ENCODE measurements at places on chromosomes 11 and 22. TPM values are rescaled to one million over a fixed set of nuclear protein-coding genes. Genes with fewer than 3 reads are reported as not detected.

DNA sequence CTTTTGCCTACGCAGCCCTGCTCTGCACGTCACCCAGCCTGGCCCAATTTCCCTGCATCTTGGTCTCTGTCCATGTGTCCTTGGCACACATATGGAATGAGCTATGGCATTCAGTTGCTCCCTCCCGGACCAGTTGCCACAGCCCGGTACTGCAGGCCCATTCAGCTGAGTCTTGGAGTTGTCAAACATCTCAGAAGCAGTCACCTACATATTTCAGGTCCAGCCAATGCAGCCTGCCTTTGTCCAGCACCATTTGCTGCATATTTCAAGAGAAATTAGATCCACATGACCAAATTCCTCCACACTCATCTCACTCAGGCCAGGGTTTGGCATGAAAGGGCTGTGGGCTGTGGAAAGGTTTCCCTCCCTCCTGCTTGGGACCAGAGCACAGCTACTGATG, 76.8 kb downstream of the MN1 start:
- no peak for DNase-seq
- H3K27me3 ChIP-seq = no peaks in the 10 kb centered on the region
- H3K4me3 ChIP-seq = no peak overlapping the region
- H3K36me3 ChIP-seq = no peaks in the 10 kb centered on the region

DNA sequence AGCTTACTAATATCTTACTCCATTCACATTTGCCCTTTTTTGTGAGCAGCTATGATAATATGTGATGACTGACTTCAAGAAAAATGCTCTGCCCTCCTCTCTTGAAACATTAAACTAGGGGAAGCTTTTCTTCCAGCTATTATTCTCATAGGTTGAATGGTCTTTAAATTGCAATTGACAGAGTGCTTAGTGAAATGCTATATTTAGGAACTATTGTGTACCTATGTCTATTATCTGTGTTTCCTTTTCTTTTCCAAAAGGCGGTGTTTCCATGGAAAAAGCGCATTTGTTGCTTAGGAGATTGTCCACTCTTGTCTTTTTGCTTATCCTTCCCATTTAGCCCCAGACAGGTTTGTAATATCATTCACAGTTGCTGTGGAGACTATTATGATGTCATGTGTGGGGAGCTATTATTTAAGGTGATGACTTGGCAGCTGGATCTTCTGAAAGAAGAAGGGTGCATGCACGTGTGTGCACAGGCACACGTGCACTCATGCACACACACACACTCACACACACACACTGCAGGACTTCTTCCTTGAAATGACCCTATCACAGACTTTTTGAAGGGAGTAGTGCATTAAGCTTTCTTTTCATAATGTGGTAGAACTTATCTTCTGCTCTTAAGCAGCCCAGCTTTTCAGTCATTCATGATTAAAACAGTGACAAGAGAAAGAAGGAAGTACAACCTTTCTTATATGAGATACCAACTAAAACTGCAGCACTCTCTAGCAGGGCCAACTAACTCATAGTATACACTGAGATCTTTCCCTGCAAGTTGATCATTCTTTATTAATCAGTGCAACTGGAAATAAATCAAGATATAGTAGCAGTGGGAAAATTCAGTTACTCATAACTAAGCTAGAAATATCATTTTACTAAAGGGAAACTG, 340.8 kb upstream of the MTNR1B start:
- no peak overlapping the region for H3K4me3 ChIP-seq
- no peaks in the 10 kb centered on the region for H3K36me3 ChIP-seq
- H3K27me3 ChIP-seq = no peaks in the 10 kb centered on the region
- H3K4me1 ChIP-seq = no peaks in the 10 kb centered on the region
- no peak overlapping the region for H3K27ac ChIP-seq

GRCh38 chr11:64814712-64815187, 4.4 kb upstream of the MEN1 start:
- H3K36me3 ChIP-seq = no peaks in the 10 kb centered on the region
- H3K27me3 ChIP-seq = no peaks in the 10 kb centered on the region
- H3K27ac ChIP-seq = no peak overlapping the region

DNA sequence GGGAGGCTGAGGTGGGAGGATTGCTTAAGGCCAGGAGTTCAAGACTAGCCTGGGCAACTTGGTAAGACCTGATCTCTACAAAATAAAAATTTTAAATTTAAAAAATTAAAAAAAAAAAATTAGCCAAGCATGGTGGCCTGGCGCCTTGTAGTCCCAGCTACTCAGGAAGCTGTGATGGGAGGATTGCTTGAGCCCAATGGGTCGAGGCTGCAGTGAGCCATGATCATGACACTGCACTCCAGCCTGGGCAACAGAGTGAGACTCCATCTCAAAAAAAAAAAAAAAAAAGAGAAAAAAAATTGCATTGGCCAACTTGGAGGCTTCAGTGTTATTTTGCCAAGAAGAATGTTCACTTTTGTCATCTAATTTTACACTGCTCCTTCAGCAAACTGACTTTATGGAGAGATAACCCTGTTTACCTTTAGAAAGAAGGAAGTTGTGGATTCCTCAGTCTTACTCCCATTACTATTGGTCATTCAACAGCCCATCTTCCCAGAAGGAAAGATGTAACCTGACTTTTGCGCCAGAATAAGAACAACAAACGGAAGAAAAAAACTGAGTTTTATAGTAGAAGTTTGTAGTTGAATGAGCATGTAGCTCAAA, 13.1 kb downstream of the KMT2A start:
- no peak for DNase-seq
- peaks cover 3% of the 10 kb centered on the region for H3K36me3 ChIP-seq
- H3K27me3 ChIP-seq = no peaks in the 10 kb centered on the region
- peaks cover 23% of the 10 kb centered on the region for H3K4me1 ChIP-seq

GRCh38 chr11:131658952-131659351, 288.5 kb downstream of the NTM start:
- H3K27me3 ChIP-seq = no peaks in the 10 kb centered on the region
- H3K4me1 ChIP-seq = no peaks in the 10 kb centered on the region
- no peak overlapping the region for H3K27ac ChIP-seq
- no peaks in the 10 kb centered on the region for H3K36me3 ChIP-seq
- no peak overlapping the region for H3K4me3 ChIP-seq
- no peak for DNase-seq

- H3K27ac ChIP-seq = no peak overlapping the region
- H3K4me1 ChIP-seq = no peaks in the 10 kb centered on the region
- no peaks in the 10 kb centered on the region for H3K27me3 ChIP-seq
- no peak overlapping the region for H3K4me3 ChIP-seq
- H3K36me3 ChIP-seq = no peaks in the 10 kb centered on the region
These were observed 3.1 kb upstream of the TMA7B start for GRCh38 chr22:39956932-39957664.

- H3K36me3 ChIP-seq = no peaks in the 10 kb centered on the region
- H3K4me1 ChIP-seq = no peaks in the 10 kb centered on the region
- no peaks in the 10 kb centered on the region for H3K27me3 ChIP-seq
- H3K4me3 ChIP-seq = no peak overlapping the region
These were observed 135.0 kb upstream of the NECTIN1 start for GRCh38 chr11:119863851-119864601.

GRCh38 chr11:98564233-98564632, 456.5 kb upstream of the CNTN5 start:
- no peak overlapping the region for H3K27ac ChIP-seq
- no peak overlapping the region for H3K4me3 ChIP-seq
- H3K36me3 ChIP-seq = no peaks in the 10 kb centered on the region
- no peaks in the 10 kb centered on the region for H3K4me1 ChIP-seq

DNA sequence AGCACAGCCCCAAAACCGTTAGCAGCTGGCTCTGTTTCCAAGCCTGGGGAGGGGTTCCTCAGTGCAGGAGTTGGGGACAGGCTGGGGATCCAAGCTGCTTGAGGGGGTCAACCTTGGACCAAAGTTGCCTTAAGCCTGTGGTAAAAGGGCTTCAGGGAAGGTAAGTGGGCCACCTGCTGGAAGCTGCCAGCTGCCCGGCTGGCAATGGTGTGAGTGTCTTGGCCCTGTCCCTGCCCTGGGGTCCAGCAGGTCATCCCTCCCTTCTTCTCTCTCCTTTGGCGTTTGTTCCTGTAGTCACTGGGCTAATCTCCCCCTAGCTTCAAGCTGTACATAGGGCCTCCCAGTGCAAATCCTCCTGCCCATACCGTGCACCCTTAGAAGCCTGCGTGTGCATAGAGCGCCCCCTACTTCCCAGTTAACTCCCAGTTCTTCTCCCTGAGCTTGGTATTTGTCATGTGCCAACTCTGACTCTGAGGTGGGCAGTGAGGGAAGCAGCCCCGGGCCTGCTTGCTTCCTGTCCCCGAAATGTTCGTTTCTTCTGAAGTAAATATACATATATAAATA, 4.4 kb downstream of the TMEM258 start:
- peaks cover 12% of the 10 kb centered on the region for H3K4me1 ChIP-seq
- no peak overlapping the region for H3K4me3 ChIP-seq
- no peak for DNase-seq

GRCh38 chr11:32374261-32374711, 61.1 kb downstream of the WT1 start:
- H3K27me3 ChIP-seq = no peaks in the 10 kb centered on the region
- no peaks in the 10 kb centered on the region for H3K4me1 ChIP-seq
- no peak overlapping the region for H3K4me3 ChIP-seq
- H3K27ac ChIP-seq = no peak overlapping the region

- H3K4me1 ChIP-seq = no peaks in the 10 kb centered on the region
- no peaks in the 10 kb centered on the region for H3K36me3 ChIP-seq
- no peaks in the 10 kb centered on the region for H3K27me3 ChIP-seq
- no peak overlapping the region for H3K27ac ChIP-seq
- no peak overlapping the region for H3K4me3 ChIP-seq
- no peak for DNase-seq
These were observed 46.8 kb upstream of the RASSF10 start for GRCh38 chr11:12962306-12962705.

- no peak for DNase-seq
- H3K36me3 ChIP-seq = no peaks in the 10 kb centered on the region
- no peaks in the 10 kb centered on the region for H3K27me3 ChIP-seq
- no peak overlapping the region for H3K4me3 ChIP-seq
- H3K4me1 ChIP-seq = peaks cover 19% of the 10 kb centered on the region
These were observed 45.9 kb downstream of the TBX1 start for GRCh38 chr22:19806213-19807160.

DNA sequence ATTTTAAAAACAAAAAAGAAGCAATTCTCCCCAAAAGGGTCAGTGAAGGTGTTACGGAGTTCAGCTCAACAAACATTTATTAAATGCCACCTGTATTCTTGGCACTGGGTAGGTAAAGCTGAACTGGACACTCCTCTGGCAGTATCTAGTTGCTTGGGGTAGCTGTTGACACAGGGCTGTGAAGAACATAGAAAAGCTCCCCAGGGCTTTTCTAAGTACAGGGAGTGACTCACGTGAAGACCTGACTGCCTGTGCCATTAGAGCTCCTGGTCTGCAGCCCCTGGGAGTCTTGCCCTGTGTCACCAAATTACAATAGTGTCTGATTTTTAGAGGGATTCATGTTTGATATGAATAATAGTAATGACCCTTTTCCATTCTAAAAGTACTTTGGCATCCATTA, 43.6 kb downstream of the COA4 start:
- DNase-seq = no peak
- no peak overlapping the region for H3K27ac ChIP-seq
- H3K27me3 ChIP-seq = no peaks in the 10 kb centered on the region
- no peak overlapping the region for H3K4me3 ChIP-seq
- no peaks in the 10 kb centered on the region for H3K36me3 ChIP-seq
- H3K4me1 ChIP-seq = no peaks in the 10 kb centered on the region

TPST2 gene
- 82.3 TPM for total RNA-seq

OR52E8 gene
- total RNA-seq = not detected

MCHR1 gene
- not detected for total RNA-seq

PAMR1 gene
- 4.3 TPM for total RNA-seq

NLRP14 gene
- not detected for total RNA-seq

BLID gene
- 53.4 TPM for total RNA-seq

ARHGAP8 gene
- total RNA-seq = 4.0 TPM
